ENCODE measurements at places on chromosomes 2 and 18.
A peak's percentile ranks its signal among the peaks of the same experiment; 100 is the strongest.

GRCh38 chr18:31424383-31424988, 23.1 kb upstream of the DSG3 start:
- peak; percentile 68 for DNase-seq

DNA sequence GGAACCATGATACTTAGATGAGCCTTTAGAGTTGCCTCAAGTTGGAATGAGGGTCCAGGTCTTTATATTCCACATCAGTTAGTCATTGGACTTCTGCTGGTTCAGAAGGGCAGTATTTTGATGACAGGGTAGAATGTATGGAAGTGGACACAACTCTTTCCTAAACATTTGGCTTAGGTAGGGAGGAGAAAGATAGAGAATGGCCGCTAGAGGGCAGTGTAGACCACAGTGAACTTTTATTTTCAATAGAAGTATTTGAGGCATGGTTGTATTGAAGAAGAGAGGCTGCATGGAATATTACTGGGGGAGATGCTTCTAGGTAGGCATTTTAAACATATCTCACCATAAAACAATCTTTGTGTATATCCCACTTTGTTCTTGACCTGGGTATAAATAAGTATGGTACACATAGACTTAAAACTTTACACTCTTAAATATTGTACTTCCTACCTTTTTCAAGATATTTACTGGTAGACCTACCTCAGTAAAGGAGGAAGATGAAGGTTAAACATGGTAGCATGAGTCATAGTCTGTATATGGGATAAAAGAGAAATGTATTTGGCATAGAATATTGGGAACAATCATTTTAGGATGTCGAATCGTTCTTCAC, 497.6 kb upstream of the FAM98A start:
- peak; percentile 11 for DNase-seq

GRCh38 chr2:215770668-215771067, 242.7 kb downstream of the MREG start:
- DNase-seq, result no peak

DNA sequence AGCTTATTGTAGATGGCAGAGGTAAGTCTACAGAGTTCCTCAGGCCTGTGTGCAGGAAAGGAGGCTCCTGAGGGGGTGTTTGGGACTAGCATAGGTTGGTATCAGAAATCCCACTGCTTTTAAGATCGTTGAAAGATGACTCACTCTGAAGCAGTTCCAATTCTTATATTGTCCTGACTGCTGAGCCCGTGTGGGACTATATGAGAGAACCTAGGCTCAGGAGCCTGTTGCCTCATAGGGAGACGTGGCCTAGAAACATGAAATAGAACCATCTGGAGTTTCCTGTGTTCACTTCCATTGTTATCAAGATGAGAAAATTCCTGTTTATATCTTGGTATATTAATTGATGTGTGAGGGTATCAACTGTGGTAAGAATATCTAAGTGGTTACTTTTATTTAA, 5.7 kb downstream of the CCT7 start:
- DNase-seq, result no peak

DNA sequence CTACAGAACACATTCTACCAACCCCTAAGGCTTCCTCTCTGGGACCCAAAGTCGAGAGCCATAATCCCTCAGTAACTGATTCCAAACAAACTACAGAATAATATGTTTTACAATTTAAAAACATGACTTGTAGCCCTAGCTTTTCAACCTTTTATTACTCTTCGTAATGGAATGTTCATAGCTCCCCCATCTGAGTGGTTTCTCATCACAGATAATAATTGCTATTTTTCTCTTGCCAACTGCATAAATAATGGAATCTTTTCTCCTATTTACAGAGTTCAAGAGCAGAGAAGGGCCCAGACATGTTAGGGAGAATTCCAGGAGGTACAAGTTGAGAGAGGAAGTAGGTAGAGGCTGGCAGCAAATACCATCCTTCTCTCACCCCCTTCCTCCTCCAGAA, 59.9 kb upstream of the CERS6 start:
- DNase-seq, result no peak

GRCh38 chr2:9235147-9236044, 28.8 kb downstream of the ASAP2 start:
- DNase-seq, result peak; percentile 21

All from NCI-H69 (cell line).